ENCODE measurements at places on chromosomes 7 and 10.

- DNase-seq = no peak
Measured at GRCh38 chr10:77653210-77653609, 15.6 kb upstream of the KCNMA1 start.

GRCh38 chr10:69241575-69241974 is 21.4 kb downstream of the HKDC1 start:
- DNase-seq = no peak

DNA sequence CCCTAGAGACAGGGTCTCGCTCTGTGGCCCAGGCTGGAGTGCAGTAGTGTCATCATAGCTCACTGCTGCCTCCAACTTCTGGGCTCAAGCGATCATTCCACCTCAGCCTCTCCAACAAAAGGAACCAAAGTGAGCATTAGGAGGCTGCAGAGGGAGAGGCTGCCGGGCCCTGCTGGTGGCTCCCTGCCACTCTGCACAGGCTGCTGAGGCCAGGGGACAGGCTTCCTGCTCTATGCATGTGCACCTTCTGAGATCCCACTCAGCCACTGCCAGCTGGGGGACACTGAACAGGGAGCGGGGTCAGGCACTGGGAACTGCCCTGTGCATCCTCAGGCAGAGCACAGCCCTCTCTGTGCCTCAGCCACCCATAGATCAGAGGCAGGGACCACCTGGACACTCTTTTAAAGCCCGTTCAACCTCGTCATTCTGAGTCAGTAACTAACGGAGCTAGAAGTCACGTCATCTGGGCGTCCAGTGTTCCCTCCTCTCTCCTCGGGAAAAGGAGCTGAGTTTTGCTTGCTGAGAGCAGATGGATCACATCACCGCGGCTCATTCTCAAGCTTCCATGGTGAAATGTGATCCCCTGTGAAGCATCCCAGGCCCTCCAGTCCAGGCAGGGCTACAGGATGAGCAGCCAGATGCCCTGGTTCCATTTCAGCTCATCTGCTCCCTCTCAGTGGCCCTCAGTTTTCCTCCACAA is 109.6 kb downstream of the MYL10 start:
- DNase-seq = no peak

- DNase-seq = no peak
Measured at GRCh38 chr7:24574386-24574785, 1.1 kb downstream of the PALS2 start.

- no peak for DNase-seq
Measured at GRCh38 chr10:112778579-112778978, 171.5 kb upstream of the TCF7L2 start.
